H4 (cell line): ENCODE measurements at places on chromosomes 7 and 10. TPM values are rescaled to one million over a fixed set of nuclear protein-coding genes. Genes with fewer than 3 reads are reported as not detected.

C10orf53 gene
- total RNA-seq = not detected in 2 replicates

RNLS gene
- total RNA-seq = 0.18 and 0.35 TPM in 2 replicates

TUBAL3 gene
- 0.25 TPM in 1 of 2 replicates, not detected in the other for total RNA-seq

SFTPA2 gene
- not detected in 2 replicates for total RNA-seq

LRRC4 gene
- total RNA-seq = not detected in 2 replicates

SLC13A4 gene
- total RNA-seq = not detected in 2 replicates

SLC39A12 gene
- not detected in 2 replicates for total RNA-seq

CALHM1 gene
- total RNA-seq = not detected in 2 replicates
